ENCODE measurements at places on chromosomes 13 and 19. TPM values are rescaled to one million over a fixed set of nuclear protein-coding genes. Genes with fewer than 3 reads are reported as not detected.

Gene CNFN
- 1.9 TPM for total RNA-seq

Gene NLRP5
- total RNA-seq: 1.2 TPM

Gene PRR22
- 35.0 TPM for total RNA-seq

Gene CD209
- total RNA-seq: 0.55 TPM

Gene CEACAM19
- total RNA-seq: 11.2 TPM

Gene SELENOV
- 10.8 TPM for total RNA-seq

Gene FCAR
- not detected for total RNA-seq

Gene GRIN2D
- 2.4 TPM for total RNA-seq

Gene FAAP24
- total RNA-seq: 11.8 TPM

All from testis (tissue), 5 donors.